ENCODE measurements at places on chromosomes 4 and X.

DNA sequence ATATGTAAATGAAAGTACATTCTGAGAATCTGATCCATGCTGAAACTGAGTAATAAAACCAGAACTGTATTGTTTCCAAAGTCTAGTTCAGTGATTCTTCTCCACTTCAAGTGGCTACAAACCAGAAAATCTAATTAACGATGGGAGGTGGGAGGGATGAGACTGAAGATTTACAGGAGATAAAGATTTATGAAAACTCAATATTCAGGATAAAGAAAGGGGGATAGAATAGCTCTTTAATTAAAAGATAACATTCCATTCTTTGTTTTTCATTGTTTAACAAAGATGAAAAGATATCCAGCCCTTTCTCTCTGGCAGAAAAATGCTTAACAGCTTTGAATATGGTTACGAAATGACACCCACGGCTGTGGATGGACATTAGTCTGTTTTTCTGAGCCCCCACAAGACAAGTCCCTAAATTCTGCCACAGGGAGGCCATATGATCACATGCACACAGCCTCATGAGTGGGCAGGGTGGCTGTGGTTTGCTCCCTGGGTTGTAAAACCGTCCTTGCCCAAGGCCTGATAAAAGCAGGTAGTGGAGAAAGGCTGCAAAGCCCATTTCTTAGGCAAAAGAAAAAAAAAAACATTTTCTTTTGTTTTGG is 36.4 kb downstream of the TMEM150C start:
- DNase-seq = no peak

DNA sequence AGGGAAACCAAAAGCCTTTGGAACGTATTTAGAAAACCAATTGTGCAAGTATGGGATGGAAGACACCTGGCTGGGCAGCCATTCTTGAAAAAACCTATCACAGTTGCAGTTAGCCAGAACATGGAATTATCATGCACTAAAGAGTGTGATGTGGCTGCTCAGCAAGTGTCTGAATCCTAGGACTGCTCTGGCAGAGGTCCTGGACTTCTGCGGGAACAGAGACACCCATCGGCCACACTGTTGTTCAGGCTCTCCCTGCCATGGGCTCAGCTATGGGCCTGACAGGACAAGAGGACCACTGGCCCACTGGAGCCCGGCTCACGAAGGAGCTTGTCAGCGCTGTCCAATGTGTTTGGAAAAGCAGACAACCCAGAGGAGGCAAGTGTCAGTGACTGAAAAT is 115.7 kb upstream of the GPC4 start:
- no peak for DNase-seq

DNA sequence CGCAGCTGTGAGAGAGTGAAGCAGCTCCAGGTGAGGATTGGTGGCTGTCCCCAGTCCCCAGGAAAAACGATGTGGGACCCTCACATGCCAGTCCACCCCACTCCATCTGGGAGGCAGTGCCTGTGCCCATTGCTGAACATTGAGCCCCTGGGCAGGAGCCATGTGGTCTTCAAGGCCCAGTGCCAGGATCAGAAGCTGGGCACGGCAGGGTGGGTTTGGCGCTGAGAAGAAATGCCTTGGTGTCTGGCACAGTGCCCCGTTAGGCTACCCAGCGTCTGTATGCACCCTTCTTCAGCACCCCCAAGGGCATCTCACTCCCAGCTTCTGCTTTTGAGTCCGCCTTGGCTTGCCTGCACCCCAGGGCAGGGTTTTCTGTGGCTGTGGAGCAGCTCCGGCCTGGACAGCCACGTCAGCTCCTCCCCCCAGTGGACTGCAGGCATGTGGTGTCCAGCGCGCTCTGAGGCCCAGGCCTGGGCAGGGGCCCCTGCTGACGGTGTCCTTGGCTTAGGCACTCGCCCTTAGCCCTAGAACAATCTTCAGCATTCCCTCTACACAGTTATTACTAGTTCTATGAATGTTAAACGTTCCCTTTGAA is 28.6 kb downstream of the RGS12 start:
- DNase-seq = no peak

- no peak for DNase-seq
These were observed 121.2 kb upstream of the MID1 start for GRCh38 chrX:10741550-10741949.

- no peak for DNase-seq
These were observed 926 bp upstream of the MAGIX start for GRCh38 chrX:49161632-49162031.

DNA sequence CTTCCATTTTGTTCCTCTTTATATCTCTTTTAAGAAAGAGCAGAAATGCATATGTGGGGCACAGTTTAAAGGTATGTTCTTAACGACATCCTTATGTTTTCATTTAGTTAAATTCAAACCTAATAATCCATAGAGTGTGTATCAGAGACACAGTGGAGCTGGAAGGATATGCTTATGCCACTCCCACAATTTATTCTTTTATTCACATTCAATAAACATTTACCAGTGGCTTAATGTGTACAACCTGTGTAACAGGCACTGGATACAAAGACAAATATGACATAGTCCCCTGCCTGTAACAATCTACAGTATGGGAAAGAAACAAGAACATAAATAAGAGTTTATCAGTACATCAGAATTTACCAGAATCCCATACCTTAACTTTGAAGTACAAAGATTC is 22.4 kb upstream of the CORIN start:
- no peak for DNase-seq

- DNase-seq = no peak
These were observed 495.7 kb downstream of the RAPGEF2 start for GRCh38 chr4:159598602-159599001.

DNA sequence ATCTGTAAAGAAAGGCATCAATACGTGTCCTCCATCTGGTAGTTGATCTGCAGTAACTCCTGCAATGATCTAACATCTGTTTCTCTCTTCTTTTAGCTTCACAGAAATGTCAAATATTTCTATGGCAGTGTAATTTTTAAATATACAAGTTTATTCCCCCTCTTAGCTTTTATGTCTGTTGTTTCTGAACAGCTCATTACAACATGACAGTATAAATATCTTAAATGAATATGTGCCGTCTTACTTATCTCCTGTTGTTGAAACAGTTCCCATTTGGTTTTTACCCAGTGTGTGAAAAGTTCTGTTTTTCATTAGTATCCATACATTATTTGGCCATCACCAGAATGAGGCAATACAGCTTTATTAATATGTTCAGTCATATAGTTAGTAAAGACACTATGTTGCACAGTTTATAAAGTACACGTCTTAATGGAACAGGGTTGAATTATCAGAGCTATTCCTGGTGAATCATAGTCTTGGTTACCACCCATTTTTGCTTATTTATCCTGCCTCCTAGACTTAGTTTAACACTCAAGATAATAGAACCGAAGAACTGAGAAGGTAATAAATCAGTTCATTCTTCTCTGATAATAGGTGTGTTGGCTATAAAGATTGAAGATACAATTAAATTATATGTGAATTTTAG is 321.6 kb downstream of the TENM3 start:
- no peak for DNase-seq

DNA sequence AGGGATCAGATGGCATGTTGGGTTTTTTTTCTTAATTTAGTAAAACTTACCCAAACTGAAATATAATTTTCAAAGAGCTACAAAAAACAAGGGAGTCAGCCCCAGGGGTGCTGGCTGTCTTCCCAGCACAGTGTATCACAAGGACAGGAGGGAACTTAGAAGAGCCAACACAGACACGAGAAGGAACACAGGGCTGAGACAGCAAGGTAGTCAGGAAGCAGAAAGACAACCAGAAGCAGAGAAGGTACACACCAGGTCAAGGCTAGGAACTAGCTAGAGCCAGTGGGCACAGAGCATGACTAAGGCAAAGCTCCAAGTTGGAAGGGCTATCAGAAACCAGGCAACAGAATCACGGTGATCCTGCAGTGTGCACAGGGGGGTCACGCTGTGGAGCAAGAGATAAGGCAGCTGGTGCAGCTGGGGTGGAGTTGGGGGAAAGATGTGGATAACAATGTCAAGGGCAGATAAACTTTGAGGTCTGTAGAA is 168.7 kb downstream of the NR3C2 start:
- DNase-seq = no peak

DNA sequence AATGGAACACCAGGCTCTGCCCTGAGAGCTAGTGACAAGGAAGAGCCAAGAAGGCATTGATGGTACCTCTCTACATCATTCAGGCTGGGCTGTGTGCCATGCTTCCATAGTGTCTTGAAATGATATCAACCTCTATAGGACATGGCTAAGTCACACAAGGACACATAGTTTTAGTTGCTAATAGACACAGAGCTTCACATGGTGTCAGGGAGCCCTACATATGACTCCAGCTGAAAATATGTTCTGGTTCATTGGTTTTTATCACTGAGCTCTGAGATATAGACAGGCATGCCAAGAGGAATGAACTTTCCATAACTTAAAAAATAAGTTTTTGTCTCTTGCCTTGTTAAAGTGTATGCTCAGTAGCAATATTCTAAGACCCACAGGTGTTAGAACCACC is 72.1 kb upstream of the PRKG2 start:
- no peak for DNase-seq

DNA sequence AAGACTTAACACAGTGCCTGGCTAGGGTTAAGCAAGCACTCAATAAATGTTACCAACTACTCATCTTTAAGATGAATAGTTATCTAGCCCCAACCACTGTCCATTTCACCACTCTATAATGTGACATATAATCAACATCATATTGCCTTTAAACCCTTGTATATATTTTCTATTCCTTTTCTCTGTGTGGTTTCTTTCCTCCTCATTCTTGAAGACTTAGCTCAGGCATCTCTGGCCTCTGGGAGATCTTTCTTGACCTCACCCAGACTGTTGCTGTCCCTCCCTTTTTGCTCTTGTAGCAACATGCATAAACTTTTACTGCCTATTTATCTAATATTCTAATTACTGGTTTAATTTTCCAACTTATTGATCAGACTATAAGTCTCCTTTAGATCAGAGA is 249.9 kb upstream of the MAB21L2 start:
- DNase-seq = no peak

- no peak for DNase-seq
These were observed 30.5 kb upstream of the TEX13C start for GRCh38 chrX:125289209-125289608.

DNA sequence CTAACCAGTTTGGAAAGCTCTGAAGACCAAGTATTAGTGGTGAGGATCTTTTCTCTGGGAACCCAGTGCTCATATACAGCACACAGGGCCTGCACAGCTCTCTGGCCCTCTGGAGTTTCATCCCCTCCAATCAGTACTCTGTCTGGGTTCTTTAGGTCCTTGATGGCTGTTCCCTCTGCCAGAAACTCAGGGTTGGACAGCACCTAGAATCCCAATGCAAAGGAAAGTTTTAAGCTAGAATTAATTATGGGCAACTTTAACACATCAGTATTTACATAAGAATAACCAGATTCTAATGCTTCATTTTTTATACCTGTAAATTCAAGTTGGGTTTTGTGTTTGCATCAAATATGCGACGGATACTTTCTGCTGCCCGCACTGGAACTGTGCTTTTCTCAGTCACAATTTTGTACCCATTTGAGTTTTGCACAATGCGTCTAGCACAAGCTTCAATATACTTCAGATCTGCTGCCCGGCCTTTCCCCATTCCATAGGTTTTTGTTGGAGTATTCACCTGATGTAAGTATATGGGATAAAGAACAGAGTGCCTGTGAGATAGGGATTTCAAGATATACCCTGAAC is 16.8 kb downstream of the UGDH start:
- no peak for DNase-seq

DNA sequence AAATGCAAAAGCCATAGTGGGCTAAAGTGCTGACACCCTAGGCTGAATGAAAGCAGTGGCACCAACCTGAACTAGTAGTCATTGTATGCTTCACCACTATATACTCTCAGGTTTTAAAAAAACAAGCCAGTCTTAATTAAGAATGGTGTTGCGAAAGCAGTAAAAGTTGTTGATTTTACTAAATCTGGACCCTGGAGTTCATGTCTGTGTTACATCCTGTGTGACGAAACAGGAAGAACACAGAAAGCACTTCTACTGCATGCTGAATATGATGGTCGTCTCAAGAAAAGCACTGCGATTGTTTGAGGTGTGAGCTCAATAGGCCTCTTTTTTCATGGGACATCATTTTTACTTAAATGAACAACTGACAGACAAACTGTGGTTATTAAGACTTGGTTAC is 24.2 kb upstream of the GDPD2 start:
- DNase-seq = no peak

GRCh38 chrX:118117741-118118140 is 1.1 kb upstream of the KLHL13 start:
- no peak for DNase-seq

DNA sequence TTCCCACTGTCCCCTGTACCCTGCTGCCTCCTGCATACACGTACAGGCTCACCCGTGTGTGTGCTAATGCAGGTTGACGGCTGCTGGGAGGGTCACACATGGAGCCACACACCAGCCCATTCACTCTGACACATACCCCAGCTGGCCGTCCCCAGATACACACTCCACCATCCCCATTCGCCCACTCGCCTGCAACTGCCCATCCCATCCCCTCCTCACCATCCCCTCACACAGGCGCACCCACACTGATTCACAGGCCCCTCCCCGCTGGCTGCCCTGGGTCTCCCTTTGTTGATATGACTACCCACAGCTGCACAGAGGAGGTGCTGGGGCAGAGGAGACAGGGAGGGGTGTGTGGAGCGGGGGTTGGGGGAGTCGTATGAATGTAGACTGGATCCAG is 25.7 kb downstream of the PJA1 start:
- no peak for DNase-seq

- DNase-seq = no peak
These were observed 188.6 kb downstream of the NSUN7 start for GRCh38 chr4:40938337-40938736.

DNA sequence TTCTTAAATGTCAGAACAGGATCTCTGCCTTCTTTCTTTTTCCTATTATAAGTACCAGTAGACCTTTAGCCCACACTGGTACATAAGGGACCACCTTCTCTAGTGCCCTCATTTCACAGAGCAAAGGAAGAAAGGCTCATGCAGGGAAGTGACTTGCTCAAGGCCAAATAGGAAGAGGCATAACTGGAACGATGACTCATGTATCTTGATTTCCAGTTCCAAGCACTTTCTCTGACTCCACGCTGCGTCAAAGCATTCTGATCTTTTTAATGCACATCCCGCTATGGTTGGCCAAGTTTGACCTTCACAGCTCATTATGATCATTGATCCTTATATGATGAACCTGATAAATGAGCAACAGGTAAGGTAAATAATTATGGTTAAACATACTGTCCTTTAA is 542.0 kb downstream of the GBA3 start:
- DNase-seq = no peak

DNA sequence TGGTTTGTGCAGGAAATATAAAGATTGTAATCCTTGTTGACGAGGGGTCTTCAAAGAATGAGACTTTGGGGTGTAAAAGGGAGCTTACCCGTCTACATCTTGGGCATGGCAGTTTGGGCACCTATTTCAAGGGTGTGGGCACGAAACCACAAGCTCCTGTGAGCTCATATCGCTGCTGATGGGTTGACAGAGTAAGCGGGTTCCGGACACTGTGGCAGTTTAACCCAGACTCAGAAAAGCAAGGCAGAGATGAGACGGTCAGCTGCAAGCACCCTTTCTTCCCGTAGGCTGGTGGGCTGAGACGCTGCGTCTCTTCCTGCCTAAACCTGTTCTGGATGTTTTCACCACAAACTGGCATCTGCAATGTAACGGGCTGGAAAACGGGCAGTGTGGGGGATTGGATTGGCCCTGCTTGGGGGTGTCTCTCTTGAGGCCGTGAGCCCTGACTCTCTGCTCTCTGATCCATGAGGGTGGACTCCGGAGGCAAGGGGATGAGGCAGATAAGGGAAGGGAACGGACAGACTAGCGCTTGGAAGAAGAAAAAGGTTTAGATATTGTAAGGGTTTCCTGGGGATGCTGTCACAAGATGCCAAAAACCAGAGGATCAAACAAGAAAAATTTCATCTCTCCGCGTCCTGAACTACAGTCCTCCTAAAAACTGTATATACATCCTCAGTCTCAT is 237.5 kb downstream of the SHOX start:
- DNase-seq = no peak

All from HuH-7 (cell line).